ENCODE measurements at places on chromosomes 6 and 20. TPM values are rescaled to one million over a fixed set of nuclear protein-coding genes. Genes with fewer than 3 reads are reported as not detected.
A peak's percentile ranks its signal among the peaks of the same experiment; 100 is the strongest.

DNA sequence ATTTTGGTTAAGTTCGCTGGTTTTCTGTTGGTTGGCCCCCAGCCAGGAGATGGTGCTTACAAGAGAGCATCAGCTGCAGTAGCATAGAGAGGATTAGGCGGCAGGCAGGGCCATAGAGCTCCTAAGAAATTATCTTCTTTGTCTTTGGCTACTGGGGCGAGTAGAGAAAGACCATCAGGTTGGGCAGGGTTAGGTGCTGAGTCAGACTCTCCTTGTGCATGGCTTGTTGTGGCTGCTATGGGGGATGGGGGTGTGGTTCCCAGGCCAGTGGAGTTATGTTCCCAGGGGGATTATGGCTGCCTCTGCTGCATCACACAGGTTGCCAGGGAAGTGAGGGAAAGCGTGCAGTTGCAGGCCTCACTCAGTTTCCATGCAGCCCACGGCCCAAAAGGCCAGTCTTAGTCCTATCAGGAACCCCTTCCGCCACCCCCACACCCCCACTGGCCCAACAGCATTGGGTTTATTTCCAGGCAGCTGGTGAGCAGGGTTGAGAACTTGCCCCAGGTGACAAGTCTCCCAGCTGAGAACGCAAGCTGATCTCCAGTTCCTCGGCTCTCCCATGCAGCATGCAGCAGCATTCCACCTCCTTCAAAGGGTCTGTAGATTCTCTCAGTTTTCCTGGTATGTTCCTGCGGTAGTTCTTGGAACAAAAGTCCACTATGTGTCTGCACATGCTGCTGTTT lies 243.7 kb downstream of the UTRN start:
- no peak for DNase-seq

DNA sequence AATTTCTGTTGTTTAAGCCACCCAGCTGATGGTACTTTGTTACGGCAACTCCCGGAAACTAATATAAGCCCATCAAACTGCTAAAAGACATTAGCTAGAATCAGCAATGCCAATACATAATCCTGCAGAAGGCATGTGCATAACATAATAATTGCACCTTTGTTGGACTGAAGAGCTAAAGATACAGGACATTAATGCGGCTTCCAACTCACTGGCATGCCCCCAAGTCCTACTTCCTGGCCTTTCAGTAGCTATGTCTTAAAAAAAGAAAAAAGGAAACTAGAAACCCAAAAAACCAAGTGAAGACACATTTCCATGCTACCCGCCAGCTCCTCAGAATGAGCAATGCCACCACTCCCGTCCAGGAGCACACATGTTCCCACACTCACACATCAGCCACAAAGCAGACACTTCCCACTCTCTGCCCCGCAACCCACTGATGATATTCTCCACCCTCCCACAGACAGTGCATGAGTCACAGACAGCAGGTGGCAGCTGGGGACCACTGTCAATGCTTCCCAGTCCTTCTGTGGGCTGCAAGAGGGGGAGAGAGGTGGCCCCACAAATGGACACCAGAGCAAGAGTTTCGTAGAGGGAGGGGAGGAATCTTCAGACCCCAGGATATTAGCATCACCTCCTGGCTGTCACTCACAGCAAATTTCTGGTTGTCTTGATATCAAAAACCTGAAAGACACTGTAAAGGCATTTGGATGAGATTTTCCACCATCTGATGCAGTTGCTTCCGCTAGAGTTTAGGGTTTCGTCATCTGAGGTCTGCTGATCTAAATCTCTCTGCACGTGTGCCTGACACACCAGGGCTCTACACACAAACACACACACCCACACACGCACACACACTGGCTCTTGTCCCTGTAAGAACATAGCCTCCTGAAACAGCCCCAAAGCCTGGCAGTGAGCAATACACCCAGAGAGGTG lies 32.8 kb downstream of the GFOD1 start:
- no peak for DNase-seq

DNA sequence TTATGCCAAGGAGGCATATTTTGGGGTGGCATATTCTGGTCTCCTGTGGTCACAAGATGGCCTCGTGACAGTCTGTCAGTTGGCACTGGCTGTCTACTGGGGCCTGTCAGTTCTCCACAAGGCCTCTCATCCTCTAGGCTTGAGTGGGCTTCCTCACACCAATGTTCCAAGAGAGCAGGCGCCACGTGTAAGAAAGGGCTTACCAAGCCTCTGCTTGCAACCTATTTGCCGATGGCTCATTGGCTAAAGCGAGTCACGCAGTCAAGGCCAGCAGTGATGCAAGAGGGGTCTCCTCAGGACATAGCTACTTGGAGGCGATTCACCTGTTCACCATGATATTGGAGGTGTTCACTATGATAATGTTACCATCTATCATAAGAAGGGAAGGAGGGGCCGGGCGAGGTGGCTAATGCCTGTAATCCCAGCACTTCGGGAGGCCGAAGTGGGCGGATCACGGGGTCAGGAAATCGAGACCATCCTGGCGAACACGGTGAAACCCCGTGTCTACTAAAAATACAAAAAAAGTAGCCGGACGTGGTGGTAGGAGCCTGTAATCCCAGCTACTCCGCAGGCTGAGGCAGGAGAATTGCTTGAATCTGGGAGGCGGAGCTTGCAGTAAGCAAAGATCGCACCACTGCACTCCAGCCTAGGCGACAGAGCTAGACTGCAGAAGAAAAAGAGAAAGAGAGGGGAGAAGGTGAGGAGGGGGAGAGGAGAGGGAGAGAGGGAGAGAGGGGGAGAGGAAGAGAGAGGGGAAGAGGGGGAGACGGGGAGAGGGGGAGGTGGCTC lies 35.3 kb downstream of the C6orf52 start:
- no peak for DNase-seq

DNA sequence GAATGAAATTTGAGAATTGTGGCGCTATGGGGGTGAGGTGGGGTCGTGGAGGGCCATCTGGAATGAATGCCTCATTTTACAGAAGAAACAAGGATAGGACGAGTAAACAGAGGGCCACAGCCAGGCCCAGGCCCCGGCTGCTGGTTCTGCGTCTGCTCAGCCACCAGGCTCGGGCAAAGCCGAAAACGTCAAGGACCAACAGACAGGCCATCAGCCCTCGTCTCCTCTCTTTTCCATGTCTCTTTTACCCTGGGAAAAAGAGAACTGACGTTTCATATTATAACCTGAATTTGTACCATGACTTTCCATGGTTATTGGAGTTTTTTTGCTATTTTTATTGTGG lies 212.4 kb upstream of the ARID1B start:
- no peak for DNase-seq

DNA sequence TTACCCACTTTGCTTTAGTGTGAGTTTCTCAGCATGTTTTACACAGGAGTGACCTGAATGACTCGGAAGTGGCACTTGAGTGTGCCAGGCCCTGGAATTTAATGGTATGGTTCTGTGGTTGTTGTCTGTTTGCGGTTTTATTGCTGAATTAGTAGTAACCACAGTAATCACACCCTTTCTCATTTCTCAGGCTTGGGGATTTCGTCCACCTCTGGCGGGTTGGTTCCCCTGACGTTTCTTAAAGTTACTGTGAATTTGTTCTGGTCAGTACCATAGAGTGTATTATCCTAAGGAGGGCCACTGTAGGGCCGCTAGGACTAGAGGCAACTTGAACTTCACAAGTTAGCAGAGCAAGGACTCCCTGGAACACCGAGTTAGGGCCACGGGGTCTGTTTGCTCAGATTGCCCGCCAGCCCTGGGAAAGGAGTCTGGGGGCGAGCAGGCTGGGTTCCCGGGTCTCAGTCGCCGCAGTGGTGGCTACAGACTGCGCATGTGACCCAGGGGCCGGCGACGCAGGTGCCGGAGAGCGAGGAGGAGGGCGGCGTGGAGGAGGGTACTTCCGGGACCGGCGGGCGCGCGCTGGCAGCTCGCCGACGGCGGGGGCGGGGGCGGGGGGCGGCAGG lies 546 bp upstream of the KLHL32 start:
- no peak for DNase-seq

DNA sequence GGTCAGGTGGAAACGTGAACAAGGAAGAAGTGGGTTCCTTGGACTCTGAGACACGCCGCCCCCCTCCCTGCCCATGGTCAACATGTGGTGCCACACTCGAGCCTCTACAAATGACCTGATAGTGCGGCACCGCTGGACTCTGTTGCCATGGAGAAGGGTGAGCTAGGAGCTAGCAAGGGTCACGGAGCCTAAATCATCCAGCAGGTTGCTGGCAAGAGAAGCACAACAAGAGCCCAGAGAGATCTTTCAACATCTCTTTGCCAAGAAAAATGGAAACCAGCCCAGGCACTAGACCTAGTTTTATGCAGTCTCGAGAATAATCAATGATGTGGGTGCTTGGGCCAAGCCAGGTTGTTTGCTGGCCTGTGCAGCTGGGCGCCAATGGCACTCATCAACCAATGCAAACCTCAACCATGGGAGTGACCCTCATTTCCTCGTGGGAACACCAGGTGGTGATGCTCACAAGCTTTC lies 69.5 kb downstream of the NOL4L start:
- DNase-seq: no peak

DNA sequence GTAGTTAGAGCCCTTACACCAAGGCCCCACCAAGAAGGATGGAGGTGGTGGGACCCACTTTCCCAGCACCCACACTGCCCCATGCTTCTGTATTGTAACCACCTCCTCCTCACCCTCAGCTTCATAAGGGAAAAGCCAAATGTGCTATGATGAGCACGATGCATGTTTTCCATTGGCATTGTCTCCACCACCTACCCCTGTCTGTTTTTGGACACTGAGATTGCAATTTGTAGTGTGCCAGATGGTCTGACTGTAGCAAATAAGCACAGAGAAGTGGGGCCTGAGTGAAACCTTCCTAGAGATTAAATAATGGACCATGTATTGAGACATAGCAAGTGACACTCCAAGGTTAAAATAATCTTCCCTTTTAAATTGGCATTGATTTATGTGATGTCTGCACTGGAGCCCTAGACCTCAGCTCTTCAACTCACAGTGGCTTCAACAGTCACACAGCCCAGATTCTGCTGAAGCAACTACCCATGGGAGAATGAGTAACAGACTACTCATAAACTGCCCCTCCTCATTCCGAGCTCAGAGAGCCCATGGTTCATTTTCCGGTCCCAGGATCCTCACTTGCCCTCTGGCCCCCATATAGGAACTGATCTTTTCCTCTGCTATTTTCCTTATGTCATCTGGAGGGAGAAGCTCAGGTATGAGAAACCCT lies 177.9 kb downstream of the COL9A1 start:
- DNase-seq: no peak

DNA sequence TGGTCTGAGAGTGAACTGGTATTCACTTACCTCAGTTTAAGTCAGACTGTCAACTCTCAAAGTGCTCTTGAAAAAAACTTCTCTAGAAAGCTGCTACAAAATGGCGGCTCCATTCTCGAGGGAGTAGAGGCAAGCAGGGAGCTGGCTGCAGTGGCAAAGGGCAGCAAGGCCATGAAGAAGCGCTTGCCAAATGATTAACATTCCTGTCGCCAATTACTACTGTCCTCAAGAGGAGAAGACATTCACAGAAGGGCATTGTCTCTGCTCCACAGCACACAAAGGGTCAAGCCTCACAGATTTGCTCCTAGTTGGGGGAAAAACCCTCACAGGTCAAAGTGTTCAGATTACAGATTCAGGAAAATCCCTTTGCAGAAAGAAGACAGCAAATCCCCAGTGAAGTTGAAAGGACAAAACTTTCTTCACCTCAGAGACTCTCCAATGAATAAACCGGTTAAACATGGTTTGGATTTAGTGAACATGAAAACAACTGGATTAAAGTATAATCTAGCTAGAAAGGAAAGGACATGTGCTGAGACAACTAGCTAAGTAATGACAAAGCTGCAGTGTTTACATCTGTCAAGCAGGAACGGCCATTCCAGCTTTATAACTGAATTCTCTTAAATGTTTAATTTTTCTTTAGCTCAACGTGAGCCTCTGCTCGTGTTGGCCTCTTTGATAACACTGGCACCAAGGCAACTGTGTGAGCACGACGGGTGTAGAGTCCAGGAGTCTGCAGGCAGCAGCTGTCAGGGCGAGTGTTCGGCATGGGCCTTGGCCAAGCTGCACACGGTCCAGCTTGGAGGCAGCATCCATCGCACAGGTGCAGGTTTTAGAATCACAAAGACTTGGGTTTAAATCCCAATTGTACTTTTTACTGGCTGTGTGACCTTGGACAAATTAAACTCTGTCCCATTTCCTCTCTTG lies 37.6 kb downstream of the NR2E1 start:
- DNase-seq: no peak

DNA sequence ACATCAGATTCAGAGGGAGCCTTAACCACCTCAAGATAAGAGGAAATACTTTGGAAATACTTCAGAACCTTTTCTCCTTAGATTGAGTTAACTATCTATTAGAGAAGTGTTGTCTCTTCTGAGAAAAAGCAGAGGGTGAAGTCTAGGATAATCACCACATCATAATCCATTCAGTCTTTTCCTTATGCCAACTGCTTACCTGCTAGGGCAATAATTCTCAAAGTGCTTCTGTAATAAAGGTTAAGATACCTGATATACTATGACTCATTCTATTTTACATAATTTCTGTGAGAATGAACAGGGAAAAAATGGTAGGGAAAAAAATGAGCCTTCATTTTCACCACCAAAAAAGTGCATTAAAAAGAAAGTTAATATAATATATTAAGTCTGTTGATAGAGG lies 70.1 kb upstream of the LOC128125822 start:
- DNase-seq: no peak

DNA sequence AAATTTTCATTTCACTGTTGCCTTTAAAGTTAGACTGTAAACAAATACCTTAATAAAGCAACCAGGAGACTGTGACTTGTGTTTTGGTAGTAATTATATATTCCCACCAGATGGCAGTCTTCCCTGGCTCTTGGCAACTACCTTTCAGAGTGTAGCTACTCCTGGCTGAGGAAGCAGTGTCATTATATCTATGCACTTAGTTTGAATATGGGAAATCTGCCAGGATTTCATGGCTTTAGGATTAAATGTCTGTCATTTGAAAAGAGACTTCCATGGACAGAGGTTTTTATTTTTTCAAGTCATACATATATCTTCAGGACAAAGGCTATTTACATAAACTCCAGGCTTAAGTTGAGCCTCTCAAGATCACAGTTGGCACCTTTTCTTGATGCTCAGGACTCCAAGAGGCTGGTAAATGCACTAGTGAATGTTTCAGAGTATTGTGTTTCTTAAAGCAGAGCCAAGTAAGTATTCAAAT lies 160.1 kb downstream of the C6orf58 start:
- DNase-seq: peak; percentile 57

DNA sequence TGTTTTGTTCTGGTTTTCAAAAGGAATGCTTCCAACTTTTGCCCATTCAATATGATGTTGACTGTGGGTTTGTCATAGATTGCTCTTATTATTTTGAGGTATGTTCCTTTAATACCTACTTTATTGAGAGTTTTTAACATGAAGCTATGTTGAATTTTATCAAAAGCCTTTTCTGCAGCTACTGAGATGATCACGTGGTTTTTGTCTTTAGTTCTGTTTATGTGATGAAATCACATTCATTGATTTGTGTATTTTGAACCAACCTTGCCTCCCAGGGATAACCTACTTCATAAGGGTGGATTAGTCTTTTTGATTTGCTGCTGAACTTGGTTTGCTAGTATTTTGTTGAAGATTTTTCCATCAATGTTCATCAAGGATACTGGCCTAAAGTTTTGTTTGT lies 92.7 kb upstream of the TCF21 start:
- no peak for DNase-seq

Gene TCP11
- not detected for total RNA-seq

Gene CALHM4
- not detected for total RNA-seq
